ENCODE measurements at places on chromosomes 2 and 18. TPM values are rescaled to one million over a fixed set of nuclear protein-coding genes. Genes with fewer than 3 reads are reported as not detected.

- H3K27ac ChIP-seq: no peak overlapping the region
- no peak for DNase-seq
- H3K27me3 ChIP-seq: no peaks in the 10 kb centered on the region
- peaks cover 18% of the 10 kb centered on the region for H3K4me1 ChIP-seq
These were observed 410.6 kb upstream of the FIGN start for GRCh38 chr2:164146441-164146840.

- no peak for DNase-seq
- H3K4me1 ChIP-seq: no peaks in the 10 kb centered on the region
- no peaks in the 10 kb centered on the region for H3K27me3 ChIP-seq
- no peak overlapping the region for H3K4me3 ChIP-seq
- H3K27ac ChIP-seq: no peak overlapping the region
These were observed 25.0 kb upstream of the ITSN2 start for GRCh38 chr2:24385366-24385765.

DNA sequence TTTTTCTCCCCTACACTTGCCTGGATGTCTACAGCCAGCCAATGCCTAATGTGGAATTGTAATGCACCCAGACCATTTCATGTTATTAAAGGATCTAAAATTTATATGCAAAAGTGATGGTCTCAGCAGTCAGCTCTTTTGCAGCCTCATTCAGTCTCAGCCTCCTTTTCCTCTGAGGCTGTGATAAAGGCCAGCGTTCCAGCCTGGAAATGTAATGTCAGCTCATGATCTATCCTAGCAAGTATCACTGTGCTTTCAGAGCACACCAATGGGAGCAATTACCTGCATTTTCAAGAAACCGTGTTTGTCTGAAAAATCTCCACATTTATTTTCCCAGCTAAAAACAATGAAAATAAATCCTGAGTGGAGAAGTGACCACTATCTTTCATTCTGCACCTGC, 274.6 kb downstream of the CDH20 start:
- H3K36me3 ChIP-seq: no peaks in the 10 kb centered on the region
- no peak overlapping the region for H3K27ac ChIP-seq
- H3K4me1 ChIP-seq: peaks cover 45% of the 10 kb centered on the region
- no peak for DNase-seq
- H3K27me3 ChIP-seq: no peaks in the 10 kb centered on the region
- H3K4me3 ChIP-seq: no peak overlapping the region

DNA sequence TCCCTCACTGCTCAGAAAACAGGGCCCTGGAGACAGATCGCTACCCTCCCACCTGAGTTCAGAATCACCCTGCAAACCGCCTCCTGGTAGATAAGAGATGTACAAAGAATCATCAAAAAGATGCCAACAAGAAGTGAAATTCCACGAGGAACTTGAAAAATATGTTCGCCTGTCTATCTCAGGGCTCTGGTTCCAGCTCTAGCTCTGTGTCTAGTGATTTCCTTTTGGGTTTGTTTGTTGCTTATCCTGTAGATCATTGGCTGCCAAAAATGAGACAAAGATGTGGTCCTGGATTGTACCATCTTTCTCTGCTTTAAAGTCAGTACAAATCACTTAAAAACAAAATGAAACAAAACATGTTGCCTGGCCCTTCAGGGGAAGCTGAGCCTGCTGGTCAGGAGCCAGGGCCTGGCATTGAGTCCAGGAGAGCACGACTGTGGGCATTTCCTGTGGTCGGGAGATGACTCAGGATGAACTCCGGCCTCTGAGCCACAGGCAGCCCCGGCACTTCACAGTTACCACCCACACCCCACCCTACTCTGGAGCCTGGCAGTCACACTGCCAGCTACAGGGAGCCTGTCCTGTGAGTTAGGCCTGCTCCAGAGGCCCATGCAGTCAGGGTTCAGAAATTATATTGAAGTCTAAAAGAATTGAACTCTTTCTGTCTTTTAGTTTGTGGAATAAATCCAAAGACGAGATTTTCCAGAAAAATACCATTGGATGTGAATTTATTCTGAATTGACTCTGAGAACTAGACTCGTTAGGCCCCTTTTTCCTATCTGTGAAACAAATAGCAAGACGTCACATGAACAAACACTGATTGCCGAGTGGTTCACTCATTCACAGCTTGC, 8.0 kb upstream of the ITGB6 start:
- peak; percentile 86 for DNase-seq
- H3K27me3 ChIP-seq: no peaks in the 10 kb centered on the region

DNA sequence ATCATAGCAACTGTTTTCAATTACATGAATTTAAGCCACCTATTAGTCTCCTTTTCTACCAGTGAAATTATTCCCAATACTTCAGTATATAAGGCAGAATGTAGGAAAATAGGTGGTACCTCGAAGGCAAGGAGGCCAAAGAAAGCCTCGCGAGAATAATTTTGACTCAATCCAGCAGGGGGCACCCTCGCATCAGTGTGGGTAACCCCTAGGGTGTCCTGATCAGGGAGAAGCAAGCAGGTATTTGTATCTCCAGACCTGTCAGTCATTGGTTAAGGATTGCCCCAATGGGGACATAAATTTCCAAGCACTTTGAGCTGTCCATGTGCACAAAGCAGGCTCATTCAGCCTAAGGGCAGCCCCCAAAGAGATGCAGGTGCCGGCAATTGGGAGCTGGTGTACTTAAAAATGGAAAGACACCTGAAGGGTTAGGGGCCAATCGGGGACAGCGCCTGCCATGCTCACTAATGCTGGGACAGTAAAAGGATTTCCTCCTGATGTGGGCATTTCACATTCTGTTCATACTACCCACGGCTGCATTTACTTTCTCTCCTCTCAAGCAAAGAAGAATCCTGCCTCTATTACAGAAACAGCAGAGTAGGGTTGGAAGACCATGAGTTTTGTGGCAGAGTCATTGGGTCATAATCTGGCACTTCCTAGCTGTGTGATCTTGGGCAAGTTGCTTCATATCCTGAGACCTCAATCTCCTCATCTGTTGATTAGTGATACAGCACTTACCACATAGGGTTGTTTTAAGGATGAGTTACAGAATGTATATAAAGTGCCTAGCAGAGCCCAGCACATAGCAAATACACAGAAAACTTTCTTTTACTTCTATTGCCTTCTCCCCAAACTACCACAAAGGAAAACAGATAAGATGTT, 136.1 kb downstream of the ICOS start:
- H3K4me3 ChIP-seq: no peak overlapping the region
- no peaks in the 10 kb centered on the region for H3K27me3 ChIP-seq
- H3K27ac ChIP-seq: no peak overlapping the region
- H3K4me1 ChIP-seq: no peaks in the 10 kb centered on the region
- no peaks in the 10 kb centered on the region for H3K36me3 ChIP-seq
- no peak for DNase-seq

Gene NETO1
- under 0.01 TPM for total RNA-seq

Gene CYP26B1
- under 0.01 TPM for total RNA-seq

Gene NDC80
- 2.2 TPM for total RNA-seq

Gene TRAF3IP1
- total RNA-seq: 7.6 TPM

DNA sequence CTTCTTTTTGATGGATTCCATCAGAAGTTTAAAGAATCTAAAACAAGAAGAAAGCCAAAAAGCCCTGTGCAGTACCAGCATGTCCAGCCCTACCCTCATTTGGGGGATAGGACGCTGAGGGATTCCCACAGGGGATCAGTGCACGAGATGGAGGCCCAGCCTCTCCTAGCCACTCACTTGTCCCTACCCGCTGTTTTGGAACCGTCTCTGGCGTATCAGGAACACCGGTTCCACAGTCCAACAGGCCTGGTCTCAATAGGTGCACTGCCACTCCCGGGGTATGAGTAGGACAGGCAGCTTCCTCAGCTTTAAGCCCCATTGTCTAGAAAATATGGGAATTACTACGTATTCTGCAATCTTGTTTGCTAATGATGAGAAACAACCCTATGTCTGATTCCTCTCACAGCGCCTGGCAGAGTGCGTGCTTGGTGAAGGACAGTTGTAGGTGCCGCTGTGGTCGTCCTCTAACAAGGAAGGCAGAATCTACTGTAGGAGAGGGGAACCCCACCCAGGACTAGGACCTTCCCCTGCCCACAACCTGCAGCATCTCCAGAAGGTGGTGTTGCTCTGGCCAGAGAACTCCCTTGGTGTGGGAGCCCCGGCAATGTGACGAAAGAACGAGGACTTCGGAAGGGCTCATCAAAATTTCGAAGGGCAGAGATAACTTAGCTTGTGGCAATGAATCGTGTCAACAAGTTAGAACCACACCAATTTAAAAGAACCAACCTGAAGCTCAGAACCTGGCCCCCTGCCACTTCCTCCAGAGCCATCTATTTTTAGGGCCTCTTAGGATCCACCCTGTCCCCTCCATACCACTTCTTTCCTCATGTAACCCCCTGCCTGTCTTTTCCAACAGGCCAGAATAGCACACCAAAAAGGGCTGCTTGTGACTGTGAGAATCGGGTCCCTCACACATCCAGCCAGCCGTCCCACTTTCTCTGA, 71.7 kb downstream of the POLR1A start:
- H3K4me1 ChIP-seq: peaks cover 37% of the 10 kb centered on the region
- no peak for DNase-seq
- H3K27me3 ChIP-seq: no peaks in the 10 kb centered on the region
- H3K27ac ChIP-seq: no peak overlapping the region
- H3K4me3 ChIP-seq: no peak overlapping the region

- no peaks in the 10 kb centered on the region for H3K27me3 ChIP-seq
- no peak overlapping the region for H3K27ac ChIP-seq
- no peaks in the 10 kb centered on the region for H3K36me3 ChIP-seq
- H3K4me3 ChIP-seq: no peak overlapping the region
- H3K4me1 ChIP-seq: peaks cover 4% of the 10 kb centered on the region
These were observed 114.4 kb downstream of the NCK2 start for GRCh38 chr2:105858868-105859693.

DNA sequence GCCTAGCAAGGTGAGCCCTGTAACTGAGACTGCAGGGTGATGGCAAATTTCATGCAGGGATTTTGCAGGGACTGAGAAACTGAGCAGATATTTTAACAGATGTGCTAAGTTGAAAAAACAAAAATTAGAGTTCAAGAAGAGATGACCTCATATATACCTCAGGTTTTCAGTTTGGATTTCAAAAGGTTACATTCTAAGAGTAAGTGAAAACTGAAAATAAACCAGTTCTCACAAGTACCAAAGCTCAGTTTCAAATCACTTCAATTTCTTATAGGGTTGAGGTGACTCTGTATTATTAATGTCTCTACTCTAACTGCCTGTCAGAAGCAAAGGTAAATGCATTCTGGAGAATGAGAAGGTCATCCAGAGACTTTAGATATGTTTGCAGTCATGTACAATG, 237.4 kb upstream of the VRK2 start:
- no peak overlapping the region for H3K4me3 ChIP-seq
- no peaks in the 10 kb centered on the region for H3K27me3 ChIP-seq
- DNase-seq: no peak

Gene KHK
- 0.36 TPM for total RNA-seq

Gene LIMS2
- total RNA-seq: 14.8 TPM

- no peak overlapping the region for H3K27ac ChIP-seq
- H3K4me1 ChIP-seq: peaks cover 3% of the 10 kb centered on the region
- H3K36me3 ChIP-seq: no peaks in the 10 kb centered on the region
- no peak for DNase-seq
- no peak overlapping the region for H3K4me3 ChIP-seq
- H3K27me3 ChIP-seq: no peaks in the 10 kb centered on the region
These were observed 143.3 kb downstream of the MREG start for GRCh38 chr2:215870088-215870490.

Gene PAX3
- under 0.01 TPM for total RNA-seq

GRCh38 chr2:10753156-10753555, 31.7 kb downstream of the ATP6V1C2 start:
- no peak overlapping the region for H3K27ac ChIP-seq
- no peaks in the 10 kb centered on the region for H3K36me3 ChIP-seq
- H3K4me1 ChIP-seq: no peaks in the 10 kb centered on the region
- H3K27me3 ChIP-seq: peaks cover 17% of the 10 kb centered on the region
- no peak for DNase-seq

- H3K27me3 ChIP-seq: no peaks in the 10 kb centered on the region
- peaks cover 3% of the 10 kb centered on the region for H3K36me3 ChIP-seq
- no peaks in the 10 kb centered on the region for H3K4me1 ChIP-seq
- H3K4me3 ChIP-seq: no peak overlapping the region
- no peak for DNase-seq
- H3K27ac ChIP-seq: no peak overlapping the region
These were observed 187.1 kb downstream of the ZNF407 start for GRCh38 chr18:74784752-74785151.

DNA sequence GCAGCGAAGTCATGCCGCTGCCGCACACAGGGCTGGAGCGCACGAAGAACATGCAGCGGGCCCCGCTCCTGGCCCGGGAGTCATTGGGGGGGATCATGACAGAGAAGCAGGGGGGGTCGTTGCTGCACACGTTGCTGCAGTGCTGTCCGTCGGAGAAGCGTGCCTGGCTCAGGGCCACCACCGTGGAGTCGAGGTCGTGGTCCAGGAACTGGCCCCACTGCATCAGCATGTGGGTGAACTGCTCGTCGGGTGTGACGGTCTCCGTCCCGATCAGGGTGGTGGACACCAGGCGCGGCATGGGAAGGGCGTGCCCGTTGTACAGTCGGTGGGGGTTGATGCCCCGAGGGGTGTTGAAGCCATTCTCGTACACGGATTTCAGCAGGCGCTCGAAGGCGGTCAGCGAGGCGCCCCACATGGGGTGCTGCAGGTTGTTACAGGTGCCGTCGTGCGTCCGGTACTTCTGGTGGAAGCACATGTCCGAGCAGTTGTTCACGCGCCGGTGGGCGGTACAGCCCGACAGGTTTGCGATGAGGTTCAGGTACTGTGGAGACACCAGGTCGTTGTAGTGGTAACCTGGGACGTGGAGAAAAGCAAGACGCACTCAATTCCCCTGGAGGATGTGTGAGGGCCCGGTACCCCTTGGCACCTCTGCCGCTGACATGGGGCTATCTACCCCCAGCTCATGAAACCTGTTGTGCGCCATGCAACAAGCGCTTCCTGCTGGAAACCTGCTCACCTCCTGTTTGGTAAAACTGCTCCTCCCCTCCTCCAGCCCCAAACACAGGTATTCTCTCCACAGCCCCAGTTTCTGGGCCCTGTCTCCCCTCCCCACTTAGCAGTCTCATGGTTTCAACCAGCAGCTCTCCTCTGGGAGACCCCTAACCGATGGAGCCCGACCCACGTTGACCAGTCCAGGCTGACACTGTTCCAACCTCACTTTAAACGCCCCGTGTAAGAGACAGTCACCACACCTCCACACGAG, 94.9 kb downstream of the PXDN start:
- H3K4me1 ChIP-seq: peaks cover 27% of the 10 kb centered on the region
- no peak overlapping the region for H3K4me3 ChIP-seq
- peak; percentile 69 for DNase-seq
- H3K27ac ChIP-seq: no peak overlapping the region
- H3K27me3 ChIP-seq: no peaks in the 10 kb centered on the region
- H3K36me3 ChIP-seq: peaks cover 58% of the 10 kb centered on the region

GRCh38 chr2:224221455-224221913, 180.4 kb downstream of the FAM124B start:
- H3K4me1 ChIP-seq: peaks cover 38% of the 10 kb centered on the region
- no peak overlapping the region for H3K4me3 ChIP-seq
- peak; percentile 47 for DNase-seq
- H3K36me3 ChIP-seq: no peaks in the 10 kb centered on the region

GRCh38 chr18:48358868-48359267, 50.3 kb downstream of the ZBTB7C start:
- no peak overlapping the region for H3K27ac ChIP-seq
- H3K4me3 ChIP-seq: no peak overlapping the region
- H3K27me3 ChIP-seq: peaks cover 12% of the 10 kb centered on the region
- H3K36me3 ChIP-seq: no peaks in the 10 kb centered on the region

GRCh38 chr2:150425121-150425955, 62.1 kb downstream of the RND3 start:
- no peak overlapping the region for H3K27ac ChIP-seq
- H3K27me3 ChIP-seq: no peaks in the 10 kb centered on the region
- no peaks in the 10 kb centered on the region for H3K36me3 ChIP-seq
- H3K4me1 ChIP-seq: no peaks in the 10 kb centered on the region
- no peak overlapping the region for H3K4me3 ChIP-seq
- no peak for DNase-seq
